ENCODE measurements at places on chromosomes 3 and 15.

GRCh38 chr3:107798381-107798780, 275.6 kb downstream of the BBX start:
- DNase-seq = no peak

DNA sequence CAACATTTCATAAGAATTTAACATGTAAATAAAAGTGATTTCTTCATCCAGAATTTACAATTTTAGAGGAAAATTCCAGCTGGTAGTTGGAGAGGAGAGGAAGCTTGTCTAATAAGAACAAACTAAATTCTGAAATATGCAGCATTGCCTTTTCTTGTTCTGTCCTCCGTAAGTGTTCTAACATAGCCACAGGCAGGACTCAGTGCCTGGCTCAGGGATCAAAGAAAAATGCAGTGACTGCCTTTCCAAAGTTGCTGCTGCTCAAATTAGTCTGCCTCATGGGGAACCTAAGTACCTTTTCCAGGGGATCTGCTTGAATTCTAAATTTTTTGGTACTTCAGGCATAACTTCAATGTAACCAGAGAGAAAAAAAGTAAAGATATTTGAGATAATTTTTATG, 713.0 kb upstream of the CADM2 start:
- DNase-seq = no peak

GRCh38 chr3:9703736-9704346, at the start of gene CPNE9:
CPNE9 (plus strand) TSS chr3:9703833; CDS start chr3:9703997, 164 bp downstream.
- no peak for DNase-seq

DNA sequence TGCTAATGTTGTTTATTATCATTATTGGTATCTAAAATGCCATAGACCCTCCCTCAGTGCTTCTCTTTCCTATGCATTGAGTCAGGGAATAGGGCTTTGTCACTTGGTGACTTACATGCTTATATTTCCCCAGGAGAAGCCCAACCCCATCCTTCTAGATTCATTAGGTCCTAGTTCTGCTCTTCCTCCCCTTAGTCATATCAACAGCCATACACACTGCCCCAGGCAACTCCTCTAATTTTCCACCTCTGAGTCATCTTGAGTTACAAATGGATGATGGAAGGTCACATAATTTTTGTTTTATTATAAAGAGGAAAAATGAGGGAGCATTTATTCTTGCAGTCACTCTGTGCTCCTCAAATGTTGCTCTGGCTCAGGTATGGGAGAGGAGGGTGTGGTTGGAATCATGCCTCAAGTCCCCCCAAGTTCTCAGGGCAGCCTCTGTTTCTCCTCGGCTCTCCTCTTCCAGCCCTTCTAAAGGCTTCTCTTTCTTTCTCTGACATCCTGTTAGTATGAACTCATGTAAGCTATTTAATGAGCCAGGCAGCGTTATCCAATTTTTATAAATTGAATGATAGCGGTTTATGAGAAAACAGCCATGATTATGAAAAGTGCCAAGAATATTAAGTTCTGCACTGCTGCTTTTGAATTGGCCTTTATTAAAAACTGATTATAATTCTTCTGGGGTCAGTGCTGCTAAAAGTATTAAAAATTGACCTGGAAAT, 45.6 kb upstream of the FSTL1 start:
- DNase-seq = no peak

DNA sequence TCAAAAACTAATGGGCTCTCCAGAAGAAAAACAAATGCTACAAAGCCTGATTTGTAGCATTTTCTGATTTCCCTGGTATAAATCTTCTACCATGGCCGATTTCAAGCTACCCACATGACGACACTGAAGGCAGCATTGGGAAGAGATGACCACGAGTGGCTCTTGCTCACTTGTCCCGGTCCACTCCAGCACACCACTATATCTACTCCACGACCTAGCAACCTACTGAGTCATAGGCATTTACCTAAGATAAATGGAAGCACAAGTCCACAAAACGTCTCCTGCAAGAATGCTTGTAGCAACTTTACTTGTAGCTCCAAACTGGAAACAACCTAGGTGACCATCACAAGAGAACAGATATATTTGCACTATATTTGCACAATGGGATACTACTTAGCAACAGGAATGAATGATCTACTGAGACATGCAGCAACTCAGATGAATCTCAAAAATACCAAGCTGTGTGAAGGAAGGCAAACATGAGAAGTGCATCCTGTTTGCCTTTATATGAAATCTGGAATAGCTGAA, 60.8 kb upstream of the HES1 start:
- no peak for DNase-seq

GRCh38 chr3:52925405-52926313, 28.3 kb upstream of the STIMATE start:
- no peak for DNase-seq

DNA sequence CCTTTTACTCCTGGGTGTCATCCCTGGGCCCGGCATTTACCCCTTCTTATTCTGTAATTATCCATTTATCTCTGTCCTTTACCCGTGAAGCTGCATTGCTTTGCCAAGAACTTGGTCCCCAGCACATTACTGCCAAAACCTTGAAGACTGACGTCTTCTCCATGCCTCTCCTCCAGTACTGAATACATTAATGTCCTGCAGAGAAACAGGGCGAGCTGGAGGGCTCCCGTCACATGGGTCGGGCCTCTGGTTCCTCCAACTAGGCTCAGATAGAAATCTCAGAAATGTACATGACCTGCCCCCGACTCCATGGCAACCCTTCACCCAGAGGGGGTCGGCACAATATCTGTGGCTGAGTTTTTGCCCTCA, 445 bp downstream of the EFCAB12 start:
- no peak for DNase-seq

GRCh38 chr15:38748710-38749109, 184.1 kb upstream of the RASGRP1 start:
- DNase-seq = no peak

GRCh38 chr15:89016549-89017041, 71.7 kb upstream of the ABHD2 start:
- no peak for DNase-seq

GRCh38 chr3:17583530-17583929, 158.9 kb downstream of the TBC1D5 start:
- no peak for DNase-seq

DNA sequence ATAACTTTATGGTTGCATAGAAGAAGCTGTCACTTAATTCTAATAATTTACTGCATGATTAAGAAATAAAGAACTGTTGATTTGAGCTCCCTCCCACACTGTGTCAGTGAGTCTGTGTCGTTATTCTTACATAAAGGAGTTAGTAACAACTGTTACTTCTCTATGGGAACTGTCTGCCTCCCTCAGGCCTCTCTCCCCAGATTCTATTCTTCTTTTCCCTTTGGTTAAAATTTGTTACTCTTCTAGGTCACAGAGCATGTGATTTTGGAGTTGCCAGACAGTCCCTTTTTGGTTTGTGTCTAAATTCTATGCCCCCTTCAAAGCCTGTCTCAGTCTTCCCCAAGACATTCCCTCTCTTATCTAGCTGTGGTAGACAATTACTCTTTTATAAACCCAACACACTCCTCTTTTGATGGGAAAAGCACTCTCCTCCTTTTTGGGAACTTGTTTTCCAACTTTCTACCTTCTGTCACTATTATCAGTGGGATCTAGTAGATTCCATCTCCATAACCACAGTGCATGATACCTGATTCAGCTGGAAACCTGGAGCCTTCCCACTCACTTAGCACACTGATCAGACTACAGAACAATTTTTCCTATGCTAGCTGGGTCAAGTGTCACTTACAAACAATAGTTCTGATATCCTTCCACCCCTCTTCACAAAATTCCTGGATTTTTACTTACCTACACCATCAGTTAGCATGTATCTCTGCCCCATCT, 422.1 kb upstream of the TGFBR2 start:
- DNase-seq = no peak

- DNase-seq = no peak
Observed at GRCh38 chr15:75389791-75390382, 21.5 kb upstream of the MAN2C1 start.

- no peak for DNase-seq
Observed at GRCh38 chr15:69265347-69265955, 33.3 kb upstream of the PAQR5 start.
